ENCODE measurements at places on chromosomes 6 and 20.

GRCh38 chr6:159532155-159532554 is 160.9 kb downstream of the SOD2 start:
- no peak for DNase-seq

DNA sequence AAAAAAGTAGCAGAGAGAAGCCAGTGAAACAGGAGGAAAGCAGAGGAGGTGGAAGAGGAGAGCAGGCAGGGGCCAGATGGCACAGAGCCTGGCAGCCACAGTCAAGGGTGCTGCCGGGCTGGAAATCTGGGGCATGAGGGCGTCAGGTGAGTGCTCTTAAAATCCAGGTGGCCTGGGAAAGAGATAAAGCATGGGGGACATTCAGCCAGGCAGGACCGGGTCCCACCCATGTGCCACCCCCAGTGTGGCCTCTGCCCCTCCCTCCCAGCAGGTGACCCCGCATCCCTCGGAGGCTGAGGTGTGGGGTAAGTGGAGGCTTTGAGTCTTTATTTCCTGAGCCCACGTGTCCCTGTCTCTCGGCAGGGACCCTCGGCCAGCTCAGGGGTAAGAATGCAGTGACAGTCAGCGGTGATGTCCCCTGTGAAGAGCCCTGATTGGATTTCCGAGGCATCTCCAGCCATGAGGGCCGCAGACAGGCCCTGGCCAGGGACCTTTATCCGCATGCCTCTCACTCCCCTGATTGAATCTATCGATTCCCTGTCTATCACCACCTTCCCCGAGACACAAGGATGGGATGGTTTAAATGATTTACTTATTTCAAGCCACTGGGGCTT is 33.8 kb upstream of the SULF2 start:
- no peak for DNase-seq

DNA sequence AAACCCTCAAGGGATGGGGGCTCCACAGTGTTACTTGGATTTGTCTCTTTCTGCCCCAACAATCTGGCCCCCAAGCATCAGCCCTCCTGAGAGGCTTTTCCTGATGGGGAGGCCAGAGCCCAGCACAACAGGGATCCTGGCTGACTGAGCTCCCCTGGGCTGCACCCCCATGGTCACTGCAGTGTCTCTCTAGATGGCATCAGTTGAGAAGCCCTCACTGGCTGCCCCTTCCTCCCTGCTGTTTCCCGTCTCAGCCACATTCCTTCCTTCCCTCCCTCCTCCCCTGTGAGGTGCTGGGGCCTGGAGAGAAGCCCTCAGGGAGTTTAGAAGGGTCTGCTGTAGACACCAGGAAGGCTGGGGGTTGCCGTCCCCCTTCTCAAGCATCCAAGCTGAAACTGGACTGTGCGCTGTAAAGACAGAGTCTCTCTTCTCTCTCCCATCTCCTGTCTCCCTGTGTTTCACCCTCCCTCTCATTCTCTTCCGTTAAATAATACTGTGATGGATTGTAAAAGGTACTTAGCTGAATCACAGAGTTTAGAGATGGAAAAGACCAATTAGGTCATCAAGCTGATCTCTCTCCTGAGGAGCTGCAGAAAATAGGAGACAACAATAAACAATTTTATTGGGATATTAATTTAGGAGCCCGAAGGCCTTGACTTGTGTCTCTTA is 29.7 kb downstream of the SAYSD1 start:
- DNase-seq, result no peak

GRCh38 chr20:64232794-64233193 is 22.8 kb upstream of the PCMTD2 start:
- no peak for DNase-seq

- DNase-seq, result peak; percentile 62
These were observed 77.1 kb upstream of the MRPS10 start for GRCh38 chr6:42294759-42295158.

DNA sequence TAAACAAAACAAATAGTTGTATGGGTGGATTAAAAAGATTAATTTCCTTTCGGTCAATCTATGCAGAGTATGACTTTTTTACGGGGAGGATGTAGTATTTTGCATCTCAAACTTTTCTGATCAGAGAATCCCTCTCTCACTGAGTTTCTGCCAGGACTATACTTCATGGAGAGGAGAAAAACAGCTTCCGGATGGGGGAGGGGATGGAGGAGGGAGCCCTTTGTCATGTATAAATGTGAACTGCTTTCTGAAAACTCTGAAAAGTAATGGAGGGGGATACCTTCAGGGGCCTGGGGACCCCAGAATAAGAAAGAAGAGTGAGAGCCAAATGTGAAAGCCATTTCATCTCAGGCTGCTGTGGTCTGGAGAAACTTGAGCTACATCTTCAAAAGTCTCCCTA is 173.1 kb upstream of the KCNK16 start:
- DNase-seq, result no peak

GRCh38 chr6:119161438-119161837 is 83.0 kb upstream of the FAM184A start:
- DNase-seq, result no peak

DNA sequence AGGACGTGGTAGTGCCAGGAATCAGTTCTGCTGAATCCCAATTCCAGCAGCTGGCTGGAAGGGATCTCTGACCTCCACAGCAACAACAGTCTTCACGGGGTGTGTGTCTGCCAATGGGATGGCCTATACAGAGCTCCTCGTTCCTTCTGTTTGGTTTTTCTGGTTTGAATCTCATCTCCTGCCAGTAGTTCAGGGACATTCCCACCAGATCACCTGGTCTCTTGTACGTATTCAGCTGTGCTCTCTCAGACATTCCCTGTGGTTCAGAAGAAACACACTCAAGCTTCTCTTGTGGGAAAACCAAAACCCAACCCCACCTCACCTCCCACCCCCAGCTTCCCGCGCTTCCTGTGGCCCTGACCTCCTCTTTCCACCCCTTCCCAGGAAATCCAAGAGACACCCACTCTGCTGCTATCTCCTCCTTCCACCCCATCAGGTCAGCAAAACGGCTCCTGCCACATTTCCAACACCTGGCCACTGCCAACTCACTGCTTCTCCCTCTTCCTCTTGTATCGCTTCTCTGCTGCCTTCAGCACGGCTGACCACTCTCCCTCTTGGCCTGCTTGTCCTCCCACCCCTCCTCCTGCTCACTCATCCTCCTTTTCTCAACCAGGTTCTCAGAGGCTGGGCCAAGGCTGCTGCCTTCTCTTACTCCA is 63.3 kb upstream of the PTGIS start:
- no peak for DNase-seq

GRCh38 chr20:9867196-9867980 is 28.5 kb upstream of the PAK5 start:
- no peak for DNase-seq

DNA sequence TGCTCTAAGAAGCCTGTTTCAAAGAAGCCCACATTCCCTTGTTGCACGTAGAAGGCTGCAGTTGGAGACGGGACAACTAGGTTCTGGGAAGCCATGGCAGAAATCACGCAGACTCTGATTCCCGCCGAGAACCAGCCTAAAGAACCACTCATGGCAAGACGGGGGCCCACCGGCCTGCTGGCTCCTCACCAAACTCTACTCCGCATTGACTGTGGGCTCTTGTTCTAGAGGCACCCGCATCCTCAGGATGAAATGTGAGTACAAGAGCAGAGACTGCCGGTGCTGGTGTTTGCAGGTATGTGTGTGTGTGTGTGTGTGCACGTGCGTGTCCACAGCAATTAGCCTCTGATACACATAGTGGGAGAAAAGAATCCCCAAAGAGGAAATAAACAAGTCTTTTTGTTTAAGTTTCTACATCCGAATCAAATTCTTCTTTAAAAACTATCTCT is 42.3 kb upstream of the NR2E1 start:
- DNase-seq, result no peak

DNA sequence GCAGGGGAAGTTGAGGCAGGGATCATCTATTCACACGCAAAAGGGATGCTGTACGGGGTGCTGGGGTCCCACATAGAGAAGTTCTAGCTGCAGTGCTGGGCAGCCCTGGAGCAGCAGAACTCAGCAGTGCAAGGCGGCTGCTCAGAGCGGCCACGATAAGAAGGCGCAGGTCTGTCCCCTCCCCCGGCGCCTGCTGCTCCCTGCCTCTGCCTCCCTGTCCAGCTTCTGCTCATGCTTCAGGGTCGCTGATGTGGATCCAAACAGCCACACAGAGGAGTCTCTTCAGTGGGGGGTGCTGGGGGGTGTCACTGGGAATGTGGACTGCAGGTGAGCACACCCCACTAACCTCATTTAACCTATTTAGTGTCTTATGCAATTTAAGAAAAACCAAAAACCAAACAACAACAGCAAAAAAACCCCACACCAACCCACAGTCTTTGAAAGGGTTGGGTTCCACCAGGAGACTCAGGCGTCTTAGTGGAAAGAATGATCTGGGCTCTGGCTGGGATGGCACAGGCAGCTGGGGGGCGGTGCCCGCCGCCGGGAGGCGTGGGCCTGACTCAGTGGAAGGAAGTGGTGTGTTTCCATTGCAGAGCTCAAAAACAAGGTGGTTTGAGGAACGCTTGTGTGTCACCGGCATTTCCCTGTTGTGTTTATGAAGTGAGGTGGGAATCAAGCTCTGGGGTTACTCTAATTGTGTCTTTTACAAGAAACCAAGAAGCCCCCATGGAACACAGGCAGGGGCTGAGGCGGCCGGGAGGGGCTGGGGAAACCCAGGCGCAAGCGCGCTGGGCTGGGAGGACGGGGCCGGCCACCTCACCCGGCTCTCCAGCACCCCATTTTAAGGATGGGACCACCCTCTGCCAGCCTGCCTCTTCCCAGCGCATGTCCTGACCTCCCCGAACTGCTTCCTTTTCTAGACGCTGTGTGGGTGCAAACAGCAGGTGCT is 55.1 kb downstream of the IRF4 start:
- no peak for DNase-seq

DNA sequence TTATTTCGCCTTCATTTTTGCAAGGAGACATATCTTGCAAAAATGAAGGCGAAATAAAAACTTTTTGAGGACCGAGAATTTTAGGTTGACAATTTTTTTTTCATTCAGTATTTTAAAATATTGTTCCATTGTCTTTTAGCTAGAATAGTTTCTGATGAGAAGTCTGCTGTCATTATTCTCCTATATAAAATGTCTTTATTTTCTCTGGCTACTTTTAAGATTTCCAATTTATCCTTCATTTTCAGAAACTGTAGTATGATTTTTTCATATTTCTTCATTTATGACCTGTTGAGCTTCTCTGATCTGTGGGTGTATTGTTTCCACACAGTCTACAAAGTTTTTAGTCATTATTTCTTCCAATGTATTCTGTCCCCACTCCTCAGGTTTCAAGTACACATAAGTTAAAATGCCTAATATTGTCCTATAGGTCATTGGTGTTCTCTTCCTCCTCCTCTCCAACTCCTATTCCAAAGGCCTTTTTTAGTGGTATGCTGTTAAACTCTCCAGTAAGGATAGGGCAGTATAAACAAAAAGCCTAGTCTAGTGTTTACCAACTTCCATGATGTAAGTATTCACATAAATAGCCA is 15.7 kb downstream of the AHI1 start:
- no peak for DNase-seq

GRCh38 chr6:87654875-87655454 is 47.1 kb downstream of the AKIRIN2 start:
- DNase-seq, result no peak

DNA sequence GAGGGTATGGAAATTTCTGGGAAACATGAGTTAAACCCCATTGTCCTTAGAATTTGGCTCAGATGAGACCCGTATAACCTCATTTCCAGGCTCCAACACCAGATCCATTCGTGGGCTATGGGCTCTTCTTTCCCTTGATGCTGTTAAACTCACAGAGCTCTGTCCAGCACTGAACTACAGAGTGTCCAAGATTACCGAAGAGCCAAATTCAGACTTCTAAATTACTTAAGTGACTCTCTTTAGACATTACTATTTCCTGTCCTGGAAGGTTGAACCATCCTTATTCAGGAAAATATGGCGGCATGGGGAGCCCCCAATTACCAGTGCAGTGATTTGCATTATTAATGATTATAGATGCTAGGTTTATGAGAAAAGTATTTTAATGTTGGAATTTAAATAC is 124.9 kb upstream of the EDN1 start:
- no peak for DNase-seq

GRCh38 chr6:41601248-41601549 is 37.1 kb upstream of the MDFI start:
- DNase-seq, result no peak

GRCh38 chr6:36686668-36687513 is 8.4 kb downstream of the CDKN1A start:
- no peak for DNase-seq

GRCh38 chr6:168313431-168314011 is 6.1 kb downstream of the DACT2 start:
- no peak for DNase-seq

DNA sequence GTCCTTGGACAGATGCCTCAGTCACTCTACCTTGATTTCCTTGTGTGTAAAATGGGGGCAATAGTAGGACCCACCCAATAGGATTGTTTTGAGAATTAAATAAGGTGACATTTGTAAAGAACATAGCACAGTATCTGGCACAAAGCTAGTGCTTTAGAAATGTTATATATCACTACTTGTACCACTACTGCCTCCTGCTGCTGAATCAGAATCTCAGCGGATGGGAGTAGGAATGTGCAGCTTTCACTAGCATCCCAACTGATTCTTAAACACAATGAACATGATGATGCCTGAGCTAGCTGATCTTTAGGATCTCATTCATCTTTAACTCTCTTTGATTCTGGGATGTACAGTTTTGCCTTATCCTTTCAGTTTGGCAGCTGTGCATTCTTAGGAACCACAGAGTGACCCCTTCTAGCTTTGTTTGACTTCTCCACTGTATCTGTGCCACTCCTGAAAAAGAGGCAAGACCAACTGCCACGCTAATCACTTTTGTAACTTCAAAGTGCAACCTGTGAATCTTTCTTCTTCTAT is 7.2 kb downstream of the PBOV1 start:
- DNase-seq, result no peak

DNA sequence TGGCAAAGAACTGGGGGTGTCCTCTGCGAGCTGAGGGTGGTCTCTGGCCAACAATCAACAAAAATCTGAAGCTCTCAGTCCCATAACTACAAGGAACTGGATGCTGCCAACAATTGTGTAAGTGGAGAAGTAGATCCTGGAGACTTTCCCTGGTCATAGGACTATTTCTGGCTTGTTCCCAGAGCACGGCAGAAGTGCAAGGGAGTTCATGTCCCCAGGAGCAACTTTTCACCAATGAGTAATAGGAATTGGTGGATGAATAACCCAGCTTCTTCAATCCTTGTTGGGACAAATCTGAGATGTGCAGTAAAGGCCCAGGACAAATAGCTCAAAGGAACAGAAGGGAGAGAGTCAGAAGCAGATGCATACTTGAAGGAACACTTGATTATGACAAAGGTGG is 95.5 kb downstream of the QRSL1 start:
- no peak for DNase-seq

DNA sequence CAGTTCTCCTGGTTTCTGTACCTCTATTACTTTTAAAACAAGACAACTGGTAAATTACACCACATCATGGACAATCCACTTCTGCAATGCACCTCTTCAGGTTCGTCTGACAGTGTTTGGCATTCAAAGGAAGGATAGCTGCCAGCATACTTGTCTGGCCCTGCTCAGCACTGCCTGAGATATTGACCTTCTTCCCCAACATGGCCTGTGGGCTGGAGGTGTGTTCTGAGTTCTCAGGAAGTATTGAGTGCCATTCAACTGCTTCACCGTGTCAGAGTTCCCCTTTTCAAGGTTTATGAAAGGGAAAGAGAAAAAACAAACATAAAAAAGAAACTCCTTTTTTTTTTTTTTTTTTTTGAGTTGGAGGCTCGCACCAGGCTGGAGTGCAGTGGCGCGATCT is 267.9 kb upstream of the SASH1 start:
- no peak for DNase-seq

GRCh38 chr6:153401751-153402150 is 270.7 kb upstream of the RGS17 start:
- DNase-seq, result no peak
